ENCODE measurements at places on chromosomes 4 and X.
A peak's percentile ranks its signal among the peaks of the same experiment; 100 is the strongest.

- no peak for DNase-seq
Observed at GRCh38 chrX:3440981-3441380, 94.5 kb upstream of the MXRA5 start.

DNA sequence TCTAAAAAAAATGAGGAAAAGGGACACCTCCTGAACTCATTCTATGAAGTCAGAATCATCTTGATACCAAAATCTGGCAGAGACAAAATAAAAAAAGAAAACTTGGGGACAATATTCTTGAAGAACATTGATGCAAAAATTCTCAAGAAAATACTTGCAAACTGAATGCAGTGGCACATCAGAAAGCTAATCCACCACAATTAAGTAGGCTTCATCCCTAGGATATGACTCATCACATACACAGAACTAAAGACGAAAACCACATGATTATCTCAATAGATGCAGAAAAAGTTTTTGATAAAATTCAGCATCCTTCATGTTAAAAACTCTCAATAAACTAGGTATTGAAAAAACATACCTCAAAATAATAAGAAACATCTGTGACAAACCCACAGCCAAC, 98.3 kb downstream of the FAM47B start:
- peak; percentile 43 for DNase-seq

- DNase-seq: peak; percentile 67
Observed at GRCh38 chrX:153708415-153708814, 15.8 kb downstream of the BCAP31 start.

DNA sequence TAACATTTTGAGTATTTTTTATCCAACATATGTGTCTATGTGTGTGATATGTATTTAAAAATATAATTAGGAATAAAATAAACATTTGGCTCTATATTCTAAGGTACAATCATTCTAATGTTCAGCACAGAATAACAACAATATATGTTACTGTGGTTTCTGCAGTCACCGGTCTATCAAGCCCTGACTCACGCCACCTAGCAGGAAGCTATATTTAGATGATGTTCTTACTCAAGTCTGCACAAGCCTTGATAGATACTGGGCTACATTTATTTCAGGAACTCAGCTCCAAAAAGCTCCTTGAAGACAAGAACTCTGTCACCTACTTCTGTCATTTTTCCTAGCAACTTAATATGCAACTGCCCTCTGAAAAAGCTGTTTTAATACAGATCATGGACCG, 152.0 kb upstream of the FTHL17 start:
- DNase-seq: peak; percentile 64

DNA sequence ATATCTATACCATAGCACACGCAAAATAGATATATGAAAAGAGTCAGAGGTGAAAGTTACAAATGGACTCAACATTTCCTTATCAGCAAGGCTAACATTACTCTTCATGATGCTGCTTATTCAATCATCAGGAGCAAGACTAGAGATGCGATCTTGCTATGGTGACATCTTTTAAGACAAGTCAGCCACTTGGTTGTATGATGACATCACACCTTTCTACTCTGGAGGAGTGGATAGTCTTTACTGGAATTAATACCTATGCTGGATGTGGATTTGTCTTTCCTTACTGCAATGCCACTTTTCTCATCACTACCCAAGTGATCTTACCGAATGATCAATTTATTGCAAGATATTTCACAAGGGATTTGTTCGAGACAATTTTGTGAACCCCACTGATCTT, 87.0 kb upstream of the SPOCK3 start:
- DNase-seq: no peak

DNA sequence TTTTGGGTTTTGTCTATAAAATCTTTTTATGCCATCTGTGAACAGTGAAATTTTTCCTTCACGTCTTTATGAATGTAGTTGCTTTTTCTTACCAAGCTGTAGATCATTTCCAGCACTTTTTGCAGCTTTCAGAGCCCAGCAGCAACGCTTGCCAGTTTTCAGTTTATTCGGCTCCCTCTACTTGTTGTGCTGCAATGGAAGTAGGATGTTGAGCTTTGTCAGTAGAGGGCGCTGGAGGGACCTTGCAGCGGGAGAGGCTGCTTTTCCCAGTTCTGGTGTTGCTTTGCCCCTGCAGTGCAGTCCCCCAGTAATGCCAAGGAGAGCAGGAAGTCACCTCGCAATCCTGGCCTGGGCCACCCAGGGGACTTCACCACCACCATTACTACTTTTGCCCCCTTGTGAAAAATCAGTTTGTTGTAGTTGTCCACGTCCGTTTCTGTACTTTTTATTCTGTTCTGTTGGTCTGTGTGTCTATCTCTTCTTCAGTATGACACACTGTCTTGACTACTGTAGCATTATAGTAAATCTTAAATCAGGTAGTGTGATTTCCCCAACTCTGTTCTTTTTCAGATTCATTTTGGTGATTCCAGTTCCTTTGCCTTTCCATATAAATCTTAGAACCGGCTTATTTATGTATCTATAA, 21.8 kb downstream of the CMC4 start:
- DNase-seq: peak; percentile 33

- no peak for DNase-seq
Observed at GRCh38 chr4:140648716-140649308, 80.1 kb upstream of the UCP1 start.

DNA sequence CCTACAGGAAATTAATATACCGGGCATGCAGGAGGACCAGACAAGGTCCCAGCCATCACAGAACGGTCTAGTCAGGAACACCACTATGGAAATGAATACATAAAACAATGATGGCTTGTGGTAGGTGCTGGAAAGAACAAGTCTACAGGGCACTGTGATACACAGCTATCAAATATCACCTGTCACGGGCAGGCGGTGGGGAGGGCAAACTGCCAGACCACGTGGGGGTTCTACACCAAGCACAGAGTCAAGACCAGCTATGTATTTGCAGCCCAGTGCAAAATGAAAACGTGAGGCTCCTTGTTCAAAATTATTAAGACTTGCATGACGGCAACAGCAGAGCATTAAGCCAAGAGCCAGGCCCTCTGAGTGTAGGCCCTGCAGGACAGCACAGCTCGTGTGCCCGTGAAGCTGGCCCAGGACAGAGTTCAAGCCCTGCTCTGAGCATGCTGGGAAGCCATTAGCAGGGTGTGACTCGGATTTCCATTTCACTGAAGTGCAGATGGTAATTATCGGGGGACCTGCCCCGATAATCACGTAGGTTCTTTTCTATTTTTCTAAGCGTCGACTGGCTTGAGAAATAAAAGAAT, 83.6 kb downstream of the JAKMIP1 start:
- no peak for DNase-seq

GRCh38 chr4:83440148-83440814, 15.3 kb downstream of the HELQ start:
- DNase-seq: no peak

DNA sequence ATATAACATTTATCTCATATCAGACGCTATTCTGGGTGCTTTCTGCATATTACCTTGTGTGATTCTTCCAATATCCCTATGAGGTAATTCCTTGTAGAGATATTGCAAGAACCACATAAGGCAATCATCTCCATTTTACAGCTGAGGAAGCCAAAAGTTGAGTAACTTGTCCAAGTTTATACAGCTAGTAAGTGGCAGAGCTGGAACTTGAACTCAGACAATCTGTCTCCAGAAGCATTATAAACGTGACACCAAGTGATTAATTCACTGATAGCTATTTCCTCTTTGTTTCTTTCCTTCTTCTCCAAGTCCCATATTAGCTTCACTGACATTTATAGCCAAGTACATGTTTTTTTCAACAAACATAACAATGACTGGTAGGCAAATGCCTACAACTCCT, 7.3 kb downstream of the EMCN start:
- peak; percentile 72 for DNase-seq

GRCh38 chr4:5203993-5204310, 152.7 kb downstream of the STK32B start:
- peak; percentile 60 for DNase-seq

DNA sequence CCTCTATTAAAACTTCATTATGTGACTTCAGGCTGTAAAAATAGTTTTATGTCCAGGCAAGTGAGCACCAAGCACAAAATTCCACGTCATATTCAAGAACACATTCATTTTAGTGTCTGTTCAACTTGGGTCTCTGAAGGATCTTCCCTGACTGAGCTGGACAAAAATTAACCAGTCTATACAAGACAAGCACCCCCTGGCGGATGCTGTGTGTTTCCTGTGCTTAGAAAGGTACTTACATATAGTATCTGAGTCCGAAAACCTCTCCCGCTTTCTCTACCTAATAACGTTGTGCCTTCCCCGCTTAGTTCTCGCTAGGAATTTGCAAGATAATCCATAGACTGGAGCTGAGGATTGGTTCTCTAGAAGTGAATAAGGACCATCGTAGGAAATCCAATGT, 2214.5 kb upstream of the TENM3 start:
- peak; percentile 37 for DNase-seq

GRCh38 chr4:119559044-119559647, 69.5 kb downstream of the PDE5A start:
- DNase-seq: peak; percentile 58

GRCh38 chr4:8585186-8585585, 5.0 kb downstream of the GPR78 start:
- no peak for DNase-seq

GRCh38 chrX:77820091-77820727, 34.2 kb upstream of the ATRX start:
- DNase-seq: no peak

- DNase-seq: no peak
Observed at GRCh38 chrX:10007621-10008020, 40.5 kb downstream of the CLDN34 start.

DNA sequence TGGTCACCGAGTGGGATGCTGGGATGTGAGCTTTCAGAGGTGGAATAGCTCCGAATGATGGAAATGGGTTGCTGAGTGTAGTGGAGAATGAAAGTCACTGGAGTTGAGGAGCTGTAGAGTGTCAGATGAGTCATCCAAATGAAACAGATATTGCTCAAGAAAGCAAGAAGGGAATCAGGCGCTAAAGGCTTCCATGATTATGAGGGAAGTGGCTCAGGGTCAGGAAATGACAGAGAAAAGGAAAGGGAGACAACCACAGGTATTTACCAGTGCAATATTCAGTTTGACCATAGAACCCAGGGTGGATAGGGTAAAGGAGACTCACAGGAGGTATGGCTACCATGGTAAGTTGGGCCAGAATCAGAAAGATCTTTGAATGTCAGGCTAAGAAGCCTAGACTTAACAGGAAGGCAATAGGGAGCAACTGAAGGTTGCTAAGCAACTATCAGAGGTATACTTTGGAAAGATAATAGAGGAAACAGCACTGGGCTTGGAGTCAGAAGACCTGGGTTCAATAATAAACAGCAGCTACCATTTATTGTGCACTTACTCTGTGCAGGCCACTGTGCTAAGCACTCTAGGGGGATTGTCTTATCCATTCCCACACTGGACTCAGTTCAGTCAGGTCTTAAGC, 11.7 kb downstream of the LAS1L start:
- DNase-seq: peak; percentile 7

DNA sequence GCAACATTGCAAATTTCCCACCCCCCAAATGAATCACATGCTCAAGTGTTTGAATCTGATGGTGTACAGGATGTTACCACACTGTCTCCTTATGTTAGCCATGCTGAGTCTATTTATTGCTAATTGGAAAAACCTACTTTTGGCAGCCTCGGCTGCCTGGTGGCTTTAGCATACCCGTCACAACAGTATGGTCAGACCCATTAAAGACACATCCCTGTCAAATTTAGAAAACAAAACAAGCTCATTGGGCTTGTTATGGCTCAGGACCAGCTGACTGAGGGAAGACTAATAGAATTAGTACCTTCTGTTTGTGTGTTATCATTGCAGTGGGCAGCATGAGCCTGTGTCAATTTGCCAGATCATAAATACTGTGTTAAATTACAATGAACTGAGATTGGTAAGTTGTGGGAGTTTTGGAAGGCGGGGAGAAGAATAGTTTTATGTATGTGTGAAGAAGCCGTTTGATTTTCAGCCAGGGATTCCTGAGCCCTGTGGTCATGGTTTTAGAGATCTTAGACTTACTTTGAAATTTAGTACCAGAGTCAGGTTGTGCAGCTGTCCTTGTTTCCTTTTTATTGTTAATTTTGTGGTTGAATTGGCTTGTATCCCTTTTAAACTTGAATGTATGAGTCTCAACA, 66.8 kb downstream of the POLA1 start:
- peak; percentile 50 for DNase-seq

DNA sequence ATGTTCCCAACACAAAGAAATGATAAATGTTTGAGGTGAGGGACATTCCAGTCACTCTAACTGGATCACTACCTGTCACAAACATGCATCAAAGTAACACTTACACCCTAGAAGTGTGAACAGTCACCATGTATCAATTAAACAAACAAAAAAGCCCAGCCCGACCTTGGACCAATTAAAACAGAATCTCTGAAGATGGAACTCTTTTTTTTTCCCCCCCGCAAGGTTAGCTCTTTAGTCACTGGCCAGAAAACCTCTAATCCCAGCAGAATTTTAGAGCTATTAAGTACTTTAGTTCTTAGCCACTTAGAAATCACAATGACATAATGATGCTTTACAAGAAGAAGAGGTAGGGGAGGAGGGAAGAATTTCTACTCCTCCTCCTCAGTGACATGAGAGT, 154.5 kb downstream of the PALLD start:
- peak; percentile 58 for DNase-seq

DNA sequence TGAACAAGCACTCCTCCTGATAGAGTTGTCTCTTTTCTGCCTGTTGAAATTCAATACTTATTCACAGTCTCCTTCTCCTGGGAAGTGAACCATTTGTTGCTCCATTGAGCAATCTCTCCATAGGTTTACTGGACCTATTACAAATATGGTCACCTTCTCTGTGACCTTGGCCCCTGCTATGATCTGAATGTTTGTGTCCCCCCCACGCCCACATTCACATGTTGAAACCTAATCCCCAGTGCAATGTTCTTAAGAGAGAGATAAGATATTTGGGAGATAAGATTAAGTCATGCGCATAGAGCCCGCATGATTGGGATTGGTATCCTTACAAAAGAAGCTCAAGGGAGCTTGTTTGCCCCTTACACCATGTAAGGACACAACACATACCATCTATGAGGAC, 54.1 kb upstream of the GABRE start:
- no peak for DNase-seq

GRCh38 chrX:45628041-45628440, 427.4 kb upstream of the DIPK2B start:
- DNase-seq: peak; percentile 27

DNA sequence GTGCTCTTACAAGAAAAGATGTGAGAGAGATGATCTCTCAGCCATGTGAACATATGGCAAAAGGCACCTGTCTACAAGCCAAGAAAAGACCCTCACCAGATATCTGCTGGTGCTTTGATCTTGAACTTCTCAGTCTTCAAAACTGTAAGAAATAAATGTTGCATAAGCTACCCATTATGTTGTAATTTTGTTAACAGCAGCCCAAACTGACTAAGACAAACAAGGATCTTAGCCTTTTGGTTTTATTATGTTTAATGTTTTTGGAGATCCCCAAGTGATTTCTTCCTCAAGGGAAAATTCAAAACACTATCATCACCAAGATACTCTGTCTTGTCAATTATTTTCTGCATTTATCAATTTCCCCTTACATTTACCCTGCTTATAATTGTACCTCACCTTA, 21.8 kb upstream of the CCNI start:
- DNase-seq: no peak
